Stimulated activated CD8-positive, alpha-beta memory T cell treated with anti-CD3 and anti-CD28 coated beads, Interleukin-7, amount 100 ng/mL, for 1 hour (primary cell): ENCODE measurements at places on chromosomes 5 and 9.

DNA sequence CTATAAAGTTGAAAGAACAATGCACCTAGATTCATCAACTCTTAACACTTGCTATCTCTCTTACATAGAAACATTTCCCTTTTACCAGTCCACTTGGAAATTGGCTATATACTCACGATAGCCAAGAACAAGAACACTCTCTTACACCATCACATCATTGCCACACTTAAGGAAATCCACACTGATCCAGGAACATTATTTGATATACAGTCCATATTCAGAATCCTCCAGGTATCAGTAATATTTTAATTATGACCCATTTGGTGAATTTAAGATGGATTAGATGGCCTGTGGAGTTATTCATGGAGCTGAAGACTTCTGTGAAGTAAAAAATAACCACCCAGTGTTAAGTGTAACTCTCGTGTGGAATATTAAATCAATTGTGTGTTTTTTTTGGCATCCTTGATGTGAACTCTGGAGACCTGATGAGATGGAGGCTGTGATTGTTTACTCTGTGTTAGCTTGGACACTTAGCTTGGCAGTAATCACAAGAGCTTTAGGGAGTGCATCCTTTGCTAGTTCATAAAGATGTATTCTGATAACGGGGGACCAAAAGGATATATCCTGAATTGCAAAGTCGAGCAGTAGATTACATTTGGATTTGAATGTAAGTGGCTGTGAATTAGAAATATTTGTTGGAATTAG lies 52.0 kb upstream of the ABL1 start:
- DNase-seq, result no peak

DNA sequence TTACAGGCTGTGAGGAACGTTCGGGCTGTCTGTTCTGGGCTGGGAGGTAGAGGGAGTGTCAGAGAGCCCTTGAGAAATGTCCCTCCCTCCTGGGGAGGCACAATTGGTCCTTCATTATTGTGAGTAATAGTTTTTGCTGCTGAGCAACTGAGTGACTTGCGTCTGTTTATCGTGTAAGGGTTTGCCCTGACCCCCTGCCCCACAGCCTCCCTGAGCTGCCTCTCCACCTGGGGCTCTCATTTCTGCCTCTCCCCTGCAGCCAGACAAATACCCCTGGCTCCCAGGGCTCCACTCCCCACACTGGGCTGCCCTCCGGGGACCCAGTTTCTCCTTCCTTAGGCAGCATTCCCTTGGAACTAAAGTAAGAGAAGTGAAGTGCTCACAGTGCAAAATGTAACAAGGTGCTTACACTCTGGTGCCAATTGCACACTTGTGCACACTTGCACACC lies 174.9 kb upstream of the MVB12B start:
- no peak for DNase-seq

GRCh38 chr9:37999588-38000189 lies 69.3 kb downstream of the SHB start:
- no peak for DNase-seq

GRCh38 chr9:76704593-76705204 lies 59.5 kb upstream of the PCA3 start:
- DNase-seq, result no peak

- no peak for DNase-seq
Observed at GRCh38 chr9:129619787-129620668, 873 bp downstream of the C9orf50 start.

DNA sequence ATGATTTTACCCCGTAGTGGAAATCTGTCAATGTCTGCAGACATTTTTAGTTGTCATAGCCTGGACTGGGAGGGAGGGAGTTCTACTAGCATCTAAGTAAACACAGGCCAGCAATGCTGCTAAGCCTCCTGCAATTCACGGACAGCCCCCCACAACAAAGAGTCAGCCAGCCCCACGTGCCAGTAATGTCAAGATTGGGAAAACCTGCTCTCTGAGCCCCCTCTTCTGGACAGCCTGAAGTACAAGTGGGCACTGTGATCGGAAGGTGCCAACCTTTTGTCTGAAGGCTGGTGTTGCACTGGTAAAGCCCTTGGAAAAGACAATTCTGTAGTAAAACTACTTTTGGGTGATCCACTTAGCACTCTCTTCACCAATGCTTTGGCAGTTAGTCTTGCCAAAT lies 154.5 kb downstream of the TARS1 start:
- no peak for DNase-seq

GRCh38 chr5:10958728-10959127 lies 197.7 kb upstream of the DAP start:
- DNase-seq, result no peak

GRCh38 chr9:96858018-96858573 lies 3.8 kb upstream of the ZNF782 start:
- DNase-seq, result no peak
